Stimulated activated CD4-positive, alpha-beta T cell treated with anti-CD3 and anti-CD28 coated beads, Interleukin-1b, Interleukin-23, amount 100 ng/mL, for 1 hour (primary cell): ENCODE measurements at places on chromosomes 4 and X.

GRCh38 chrX:139204571-139204897 is 326.0 kb upstream of the F9 start:
- no peak for DNase-seq

GRCh38 chr4:47315346-47315745 is 148.2 kb downstream of the COMMD8 start:
- DNase-seq: no peak

DNA sequence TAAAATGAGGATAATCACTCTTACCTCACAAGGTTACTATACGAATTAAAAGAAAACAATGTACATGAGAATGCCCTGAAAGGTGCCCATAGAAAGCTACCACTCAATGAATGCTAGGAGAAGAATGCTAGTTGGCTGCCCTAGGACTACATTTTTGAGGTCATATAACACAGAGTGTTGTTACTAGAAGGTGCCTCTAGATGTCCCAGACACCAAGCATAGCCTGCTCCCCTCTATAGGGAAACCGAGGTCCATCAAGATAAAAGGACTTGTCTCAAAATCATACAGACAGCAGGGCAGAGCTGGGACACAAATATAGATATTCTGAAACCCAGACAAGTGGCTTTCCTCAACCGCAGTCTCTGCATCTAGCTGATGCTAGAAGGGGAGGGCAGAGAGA is 147.0 kb upstream of the ARHGEF9 start:
- no peak for DNase-seq

DNA sequence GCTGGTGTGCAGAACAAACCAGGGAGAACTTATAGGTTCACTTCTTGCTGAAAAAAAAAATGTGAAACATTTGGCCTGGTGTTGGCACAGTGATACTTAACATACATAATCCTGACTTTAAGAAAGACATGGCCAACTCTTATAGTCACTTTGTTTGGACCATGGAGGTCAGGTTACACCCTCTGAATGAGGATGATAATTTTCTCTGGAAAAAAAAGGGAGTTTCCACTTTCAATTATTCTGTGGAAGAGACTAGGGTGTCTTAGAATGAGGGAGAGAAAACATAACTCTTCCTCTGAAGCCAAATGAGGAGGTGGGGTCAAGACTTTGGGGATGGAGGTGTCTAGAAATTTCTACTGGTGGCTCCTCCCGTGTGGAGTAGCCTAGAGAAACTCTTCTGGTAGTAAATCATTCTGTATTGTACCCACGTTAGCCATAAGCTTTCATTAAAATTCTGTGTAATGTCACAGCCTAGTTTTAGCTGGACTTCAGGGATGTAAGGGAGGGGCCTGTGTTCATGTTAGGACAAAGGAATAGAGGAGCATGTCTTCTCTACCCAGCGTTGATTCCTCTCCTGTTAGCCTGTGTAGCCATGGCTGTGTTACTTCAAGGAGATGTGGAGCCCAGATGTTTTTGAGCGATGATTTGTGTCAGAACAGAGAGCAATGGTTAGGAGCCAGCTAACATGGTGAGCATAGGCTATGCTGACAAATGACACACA is 328.3 kb downstream of the GPAT3 start:
- DNase-seq: no peak

DNA sequence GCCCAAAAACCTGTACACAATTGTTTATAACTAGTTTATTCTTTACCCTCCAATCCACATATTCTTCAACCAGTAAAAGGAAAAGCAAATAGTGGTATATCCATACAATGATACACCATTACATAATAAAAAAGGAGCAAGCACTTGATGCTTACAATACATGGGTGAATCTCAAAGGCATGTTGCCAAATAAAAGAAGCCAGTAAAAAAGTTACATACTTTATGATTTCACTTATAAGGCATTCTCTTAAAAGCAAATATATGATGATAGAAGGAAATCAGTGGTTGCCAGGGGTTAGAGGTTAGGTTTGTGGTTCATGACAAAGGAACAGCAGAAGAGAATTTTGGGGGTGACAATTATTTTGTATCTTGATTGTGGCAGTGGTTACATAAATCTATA is 896.1 kb upstream of the LCORL start:
- no peak for DNase-seq

DNA sequence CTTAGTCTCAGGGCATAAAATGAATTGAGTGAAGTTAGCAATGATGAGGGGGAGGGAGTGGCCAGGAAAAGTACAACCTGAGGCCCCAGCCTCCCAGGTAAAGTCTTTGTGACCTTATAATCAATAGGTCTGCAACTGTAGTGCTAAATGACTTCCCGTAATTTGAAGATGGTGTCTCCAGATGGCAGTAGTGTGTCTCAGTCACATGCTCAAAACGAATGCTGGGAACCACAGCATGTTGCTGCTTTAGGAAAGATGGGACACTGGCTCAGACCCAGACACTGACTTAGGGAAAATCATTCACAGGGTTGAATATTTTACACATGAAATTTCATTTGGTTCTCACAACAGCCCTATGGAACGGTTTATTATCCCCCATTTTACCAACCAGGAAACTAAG is 10.3 kb downstream of the SRPX2 start:
- no peak for DNase-seq

DNA sequence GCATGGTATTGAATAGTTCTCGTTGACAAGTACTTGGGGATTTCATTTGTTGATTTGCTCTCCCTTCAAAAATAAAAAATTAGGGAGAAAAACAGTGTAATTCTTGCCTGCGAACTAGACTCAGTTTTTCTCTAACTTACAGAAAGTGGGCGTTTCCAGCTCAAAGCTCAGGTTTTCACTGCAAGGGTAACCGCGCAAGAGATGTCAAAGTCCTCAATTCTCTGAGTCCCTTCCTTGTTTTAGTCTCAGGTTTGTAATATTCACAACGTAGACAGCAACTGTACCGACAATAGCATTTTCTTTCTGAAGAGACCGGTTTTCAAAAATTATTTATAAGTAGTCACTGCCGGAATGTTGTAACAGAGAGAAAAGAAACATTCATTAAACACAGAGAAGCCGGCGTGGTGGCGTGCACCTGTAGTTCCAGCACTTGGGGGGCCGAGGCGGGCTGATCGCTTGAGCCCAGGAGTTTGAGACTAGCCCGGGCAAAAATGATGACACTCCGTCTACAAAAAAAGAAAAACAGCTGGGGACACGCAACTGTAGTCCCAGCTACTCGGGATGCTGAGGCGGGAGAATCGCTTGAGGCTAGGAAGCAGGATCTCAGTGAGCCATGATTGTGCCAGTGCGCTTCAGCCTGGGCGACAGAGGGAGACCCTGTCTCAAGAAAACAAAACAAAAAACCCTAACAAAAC is 774 bp downstream of the ZCCHC4 start:
- no peak for DNase-seq

- no peak for DNase-seq
Measured at GRCh38 chrX:73825569-73825968, 262.6 kb downstream of the CHIC1 start.

DNA sequence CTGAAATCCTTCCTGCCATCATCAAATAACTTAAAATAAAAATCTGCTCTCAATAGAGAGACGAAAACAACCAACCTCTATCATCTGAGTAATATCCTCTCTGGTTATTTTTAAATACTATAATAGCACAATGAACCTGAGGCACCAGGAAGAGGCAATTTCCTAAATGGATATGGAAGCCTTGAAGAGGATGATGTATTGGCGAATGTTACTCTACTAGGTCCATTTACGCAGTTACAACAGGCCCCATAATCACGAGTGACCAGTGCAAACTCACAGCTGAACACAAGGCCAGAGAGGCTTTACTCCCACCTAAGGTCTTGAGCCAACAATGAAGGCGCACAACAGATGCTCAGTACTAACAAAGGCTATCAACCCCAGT is 678.8 kb upstream of the NR3C2 start:
- no peak for DNase-seq

DNA sequence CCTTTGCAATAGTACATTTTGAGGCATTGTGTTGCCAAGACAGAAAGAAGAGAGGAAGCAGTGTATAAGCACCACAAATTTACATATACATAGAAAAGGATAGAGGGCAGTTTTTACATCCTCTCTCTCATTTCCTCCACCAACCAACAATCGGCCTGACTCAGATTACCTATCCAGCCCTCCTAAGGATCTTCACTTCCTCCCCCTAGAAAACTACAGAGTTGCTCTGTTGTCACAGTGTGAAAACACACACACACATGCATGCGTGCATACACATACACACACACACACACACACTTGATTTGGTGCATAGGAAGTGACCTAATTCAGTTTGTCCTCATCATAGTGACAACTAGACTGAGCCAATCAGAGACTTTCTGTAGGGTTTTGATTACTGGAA is 98.8 kb upstream of the SPRY1 start:
- no peak for DNase-seq

DNA sequence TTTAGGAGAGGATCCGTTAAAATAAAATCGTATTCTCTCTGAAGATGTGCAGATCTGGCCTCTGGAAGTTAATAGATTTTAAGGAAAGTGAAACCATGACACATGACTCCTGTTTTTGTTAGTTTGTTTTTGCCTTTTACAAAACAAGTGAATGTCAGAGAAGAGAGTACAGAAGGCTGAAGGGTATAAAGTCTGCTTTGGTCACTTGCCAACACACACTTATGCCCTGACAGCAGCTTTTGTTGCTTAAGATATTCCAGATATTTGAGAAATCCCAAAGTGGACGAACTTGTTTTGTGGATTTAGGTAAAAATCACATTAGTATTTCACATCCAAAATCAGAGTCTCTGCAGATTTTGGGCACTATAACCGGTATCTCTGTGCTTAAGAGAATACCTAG is 192.4 kb upstream of the RASGEF1B start:
- DNase-seq: no peak

- DNase-seq: no peak
Measured at GRCh38 chr4:115834441-115834840, 721.0 kb upstream of the NDST4 start.

DNA sequence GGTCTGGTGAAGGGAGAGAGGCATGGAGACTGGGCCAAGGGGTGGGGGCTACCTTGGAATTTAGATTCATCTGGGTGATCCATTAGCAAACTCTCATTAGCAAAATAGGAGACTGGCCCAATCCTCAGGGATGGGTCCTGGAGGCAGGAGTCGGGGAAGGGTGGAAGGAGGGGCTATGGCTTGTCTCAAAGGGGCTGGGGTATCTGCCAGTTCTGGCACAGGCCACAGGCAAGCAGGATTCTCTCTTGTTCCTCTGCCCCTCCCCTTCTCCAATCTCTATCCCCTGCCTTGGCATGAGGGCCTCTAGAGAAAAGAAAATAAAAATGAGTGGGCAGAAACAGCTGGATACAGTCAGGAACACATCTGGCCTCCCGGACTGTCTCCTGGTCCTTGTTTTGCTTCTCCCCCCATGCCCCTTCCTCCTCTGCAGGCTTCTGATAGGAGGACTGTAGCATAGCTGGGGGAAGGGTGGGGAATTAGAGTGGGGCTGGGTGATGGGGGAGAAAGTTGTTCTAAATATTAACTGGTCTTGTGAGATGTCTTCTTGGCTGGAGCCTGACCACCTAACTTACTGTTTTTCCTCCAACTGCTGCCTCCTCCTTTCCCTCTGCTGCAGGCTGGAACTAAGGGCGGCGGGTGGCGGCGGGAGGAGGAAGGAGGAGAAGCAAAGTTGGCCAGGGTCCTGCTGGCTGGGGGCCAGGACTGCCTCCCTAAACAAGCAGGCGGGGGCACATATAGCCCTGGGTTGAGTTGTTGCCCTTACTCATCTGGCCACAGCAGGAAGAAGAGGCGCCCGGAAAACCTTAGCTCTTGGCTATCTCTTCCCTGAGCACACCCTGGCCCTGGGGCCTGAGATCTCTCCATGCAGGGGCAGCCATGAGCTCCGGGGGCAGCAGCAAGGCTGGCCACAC is 53.3 kb upstream of the LAS1L start:
- DNase-seq: no peak

DNA sequence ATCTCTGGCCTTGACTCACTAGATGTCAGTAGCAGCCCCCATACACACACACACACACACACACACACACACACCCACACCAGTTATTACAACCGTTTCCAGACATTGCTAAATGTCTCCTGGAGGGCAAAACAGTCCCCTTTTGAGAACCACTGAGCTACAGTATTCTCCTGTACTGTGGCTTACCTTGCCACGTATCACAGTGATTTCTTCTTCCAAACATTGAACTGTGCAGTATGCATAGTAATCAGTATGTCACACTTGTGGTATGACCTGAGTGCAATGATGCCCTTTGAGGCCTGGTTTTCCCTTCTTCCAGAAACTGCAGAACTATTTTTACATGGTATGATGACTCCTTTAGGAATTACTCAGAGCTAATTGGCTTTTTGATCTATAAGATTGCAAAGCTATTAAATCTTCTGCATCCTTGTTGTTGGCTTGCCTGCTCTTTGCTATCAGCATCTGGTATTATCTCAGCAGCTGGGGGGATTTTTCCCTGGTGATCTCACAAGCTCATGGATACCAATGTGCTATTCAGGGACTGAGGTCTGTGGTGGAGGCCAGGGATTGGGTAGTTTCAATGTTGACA is 3.6 kb upstream of the THOC2 start:
- no peak for DNase-seq

- DNase-seq: no peak
Measured at GRCh38 chr4:6298852-6299251, 29.2 kb downstream of the WFS1 start.

DNA sequence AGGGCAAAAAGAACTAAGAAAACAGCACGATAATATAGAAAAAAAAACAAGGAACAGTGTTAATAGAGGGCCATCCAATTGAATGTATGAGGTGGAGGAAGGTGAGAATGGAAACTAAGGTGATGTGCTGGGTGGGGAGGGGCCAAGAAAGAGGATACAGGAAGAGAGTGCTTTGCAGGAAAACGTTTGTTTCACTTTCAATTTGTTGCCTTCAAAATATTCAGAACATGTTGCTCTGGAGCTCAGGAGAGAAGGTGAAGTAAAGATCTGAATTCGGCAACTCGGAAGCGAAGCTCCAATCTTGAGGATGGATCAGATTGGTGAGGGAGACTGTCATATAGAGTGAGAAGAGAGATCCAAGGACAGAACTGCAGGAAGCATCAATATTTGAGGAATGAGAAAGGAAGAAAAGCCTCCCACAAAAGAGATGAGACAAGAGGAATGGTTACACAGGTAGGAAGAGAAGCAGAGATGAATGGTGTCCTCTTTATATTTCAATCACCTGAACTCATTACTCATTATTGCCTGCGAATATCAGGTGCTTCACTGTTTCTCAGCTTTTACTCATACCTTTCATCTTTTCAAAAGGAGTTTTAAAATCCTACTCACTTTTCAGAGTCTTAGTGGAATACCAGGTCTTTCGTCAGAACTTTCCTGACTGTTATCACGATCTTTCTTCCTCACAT is 14.7 kb upstream of the SEC24D start:
- DNase-seq: no peak

GRCh38 chr4:151417164-151417571 is 8.2 kb downstream of the FHIP1A start:
- no peak for DNase-seq
